Hypothalamus (tissue), 51 donors: ENCODE measurements at places on chromosomes 2 and 18.
A peak's percentile ranks its signal among the peaks of the same experiment; 100 is the strongest.

GRCh38 chr2:158034198-158034866 is 67.3 kb upstream of the UPP2 start:
- DNase-seq, result no peak

DNA sequence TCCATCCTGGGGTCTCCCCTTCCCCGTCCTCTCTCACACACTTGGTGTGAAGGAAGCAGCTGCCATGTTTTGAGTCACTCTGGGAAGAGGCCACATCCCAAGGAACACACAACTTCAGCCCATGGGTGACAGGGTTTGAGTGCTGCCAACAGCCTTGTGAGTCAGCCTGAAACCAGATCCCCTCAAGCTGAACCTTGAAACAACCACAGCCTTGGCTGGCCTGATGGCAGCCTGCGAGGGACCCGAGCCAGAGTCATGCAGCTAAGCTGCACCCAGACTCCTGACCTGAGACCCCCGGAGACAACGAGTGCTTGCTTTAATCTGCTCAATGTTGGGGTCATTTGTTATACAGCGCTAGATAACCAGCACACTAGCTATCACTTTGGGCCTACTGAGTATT is 19.3 kb upstream of the MC2R start:
- DNase-seq, result no peak

- DNase-seq, result peak; percentile 72
Measured at GRCh38 chr2:203535078-203535783, at the start of gene RAPH1. Gene RAPH1, minus strand, starts transcription at chr2:203535301. Its CDS starts 39,948 bp downstream, at chr2:203495353.

DNA sequence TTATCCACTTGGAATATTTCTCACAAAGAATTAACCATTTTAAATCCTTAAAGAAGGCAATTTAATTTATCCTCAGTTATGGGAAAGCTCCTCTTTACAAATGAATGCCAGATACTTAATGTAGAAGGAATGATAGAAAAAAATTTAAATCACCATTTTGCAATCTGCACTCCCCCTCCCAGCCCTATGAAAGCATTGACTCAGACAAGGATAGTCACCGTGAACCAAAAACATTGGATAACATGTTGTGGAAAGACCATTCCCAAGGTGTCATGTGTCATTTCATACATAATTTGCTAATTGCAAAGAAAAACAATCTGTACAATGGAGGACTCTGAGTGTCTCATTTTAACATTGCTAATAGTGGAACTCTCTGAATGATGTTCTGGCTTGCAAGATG is 421.0 kb downstream of the TXNL1 start:
- no peak for DNase-seq

DNA sequence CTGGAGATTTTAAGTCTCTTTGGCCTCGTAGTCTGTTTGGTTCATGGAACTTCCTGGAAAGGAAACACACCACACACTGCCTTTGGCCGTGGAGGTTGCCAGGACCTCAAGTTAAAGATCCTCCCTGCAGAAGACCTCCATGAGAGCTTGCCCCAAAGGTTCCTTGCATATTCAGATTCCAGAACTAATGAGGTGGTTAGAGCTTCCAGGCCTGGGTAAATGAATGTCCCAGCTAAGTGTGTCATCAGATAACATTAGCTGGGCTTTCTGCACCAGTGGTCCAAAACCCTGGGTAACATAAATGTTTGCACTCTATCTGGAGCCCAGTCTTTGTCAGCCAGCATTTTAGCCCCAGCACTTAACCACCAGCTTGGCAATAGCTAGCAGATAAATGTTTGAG is 122.1 kb upstream of the EML6 start:
- DNase-seq, result no peak
